ENCODE measurements at places on chromosomes 7 and 10.

GRCh38 chr7:17391366-17391765 is 92.9 kb downstream of the AHR start:
- no peak for DNase-seq

- DNase-seq, result no peak
These were observed 1.7 kb downstream of the SH2B2 start for GRCh38 chr7:102288285-102288930.

- DNase-seq, result no peak
These were observed 5.4 kb downstream of the COBL start for GRCh38 chr7:51311166-51311565.

GRCh38 chr7:106678795-106679152 is 17.8 kb upstream of the CCDC71L start:
- no peak for DNase-seq

DNA sequence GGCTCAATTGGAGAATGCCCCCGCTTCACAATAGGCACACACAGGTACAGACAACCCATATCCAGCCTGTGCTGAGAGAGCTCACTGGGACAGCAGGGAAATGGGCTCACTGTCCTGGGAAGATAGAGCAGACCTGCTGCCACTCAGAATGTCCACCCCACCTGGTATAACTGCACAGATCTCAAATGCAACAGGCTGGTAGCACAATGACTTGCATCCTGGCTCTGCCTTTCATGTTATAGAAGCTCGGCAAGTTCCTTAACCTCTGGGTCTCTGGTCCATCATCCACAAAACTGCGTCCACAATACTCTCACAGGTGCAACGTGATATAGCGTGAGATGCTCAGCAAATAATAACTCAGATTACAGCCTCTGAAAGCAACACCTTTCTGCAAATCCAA is 295.4 kb downstream of the GRID1 start:
- DNase-seq, result no peak

DNA sequence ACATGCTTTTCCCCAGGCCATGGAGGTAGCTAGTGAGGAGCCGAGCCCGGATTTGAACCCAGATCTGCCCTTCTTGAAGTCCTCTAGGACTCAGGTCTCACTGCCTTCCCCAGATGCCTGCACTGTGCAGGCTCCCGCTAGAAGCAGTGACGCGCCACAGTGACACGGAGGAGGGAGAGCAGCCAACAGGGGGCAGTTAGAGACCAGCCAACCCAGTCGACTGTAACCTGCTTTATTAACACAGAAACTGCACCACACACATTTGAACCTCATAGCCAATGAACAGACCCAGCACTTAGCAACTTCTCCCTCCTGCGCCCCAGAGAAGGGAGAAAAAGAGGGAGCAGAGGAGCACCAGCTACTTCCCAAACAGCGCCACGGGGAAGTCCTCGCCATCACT is 27.4 kb downstream of the PILRA start:
- no peak for DNase-seq

DNA sequence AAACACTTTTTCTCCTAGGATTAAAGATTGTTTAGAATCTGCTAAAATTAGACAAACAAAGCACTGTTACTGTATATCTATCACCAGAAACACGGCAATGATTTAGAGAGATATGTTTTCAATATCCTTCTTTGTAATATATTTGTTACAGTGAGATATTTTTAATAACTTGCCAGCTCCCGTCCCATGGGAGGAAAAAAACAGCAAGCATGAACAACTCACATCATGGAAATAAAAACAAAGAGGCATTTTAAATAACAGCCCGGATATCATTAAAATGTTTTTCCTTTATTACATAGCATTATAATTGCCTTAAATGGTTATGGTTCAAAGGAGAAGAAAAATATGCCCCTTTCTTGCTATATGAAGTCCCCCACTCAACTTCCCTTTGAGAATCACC is 272.1 kb downstream of the BMPER start:
- DNase-seq, result no peak

DNA sequence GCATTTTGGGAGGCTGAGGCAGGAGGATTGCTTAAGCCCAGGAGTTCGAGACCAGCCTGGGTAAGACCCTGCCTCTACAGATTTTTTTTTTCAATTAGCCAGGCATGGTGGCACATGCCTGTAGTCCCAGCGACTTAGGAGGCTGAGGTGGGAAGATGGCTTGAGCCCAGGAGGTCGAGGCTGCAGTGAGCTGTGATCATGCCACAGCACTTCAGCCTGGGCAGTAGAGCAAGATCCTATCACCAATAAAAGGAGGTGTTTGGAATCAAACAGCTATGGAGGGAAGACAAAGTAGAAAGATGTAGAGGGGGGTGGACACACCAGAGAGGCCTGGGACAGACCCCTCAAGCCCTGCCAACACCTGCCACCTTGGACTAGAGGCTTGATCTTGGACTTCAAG is 9.1 kb upstream of the TNRC18 start:
- DNase-seq, result no peak

DNA sequence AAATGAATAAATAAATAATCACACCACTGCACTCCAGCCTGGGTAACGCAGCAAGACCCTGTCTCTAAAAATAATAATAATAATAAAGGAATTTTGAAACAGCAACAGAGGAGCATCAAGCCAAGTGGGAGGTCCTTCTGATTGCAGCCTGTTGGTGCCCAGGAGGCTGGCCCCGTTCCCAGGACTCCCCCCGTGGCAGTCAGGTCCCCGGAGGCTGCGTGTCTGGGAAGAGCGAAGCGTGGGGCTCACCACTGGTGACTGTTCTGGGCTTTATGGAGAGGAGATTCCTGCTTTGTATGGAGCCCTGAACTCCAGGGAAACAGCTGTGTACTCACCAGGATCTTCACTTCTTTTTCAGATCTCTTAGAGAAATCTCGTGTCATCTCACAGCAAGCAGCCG is 19.3 kb upstream of the MYH16 start:
- DNase-seq, result no peak

DNA sequence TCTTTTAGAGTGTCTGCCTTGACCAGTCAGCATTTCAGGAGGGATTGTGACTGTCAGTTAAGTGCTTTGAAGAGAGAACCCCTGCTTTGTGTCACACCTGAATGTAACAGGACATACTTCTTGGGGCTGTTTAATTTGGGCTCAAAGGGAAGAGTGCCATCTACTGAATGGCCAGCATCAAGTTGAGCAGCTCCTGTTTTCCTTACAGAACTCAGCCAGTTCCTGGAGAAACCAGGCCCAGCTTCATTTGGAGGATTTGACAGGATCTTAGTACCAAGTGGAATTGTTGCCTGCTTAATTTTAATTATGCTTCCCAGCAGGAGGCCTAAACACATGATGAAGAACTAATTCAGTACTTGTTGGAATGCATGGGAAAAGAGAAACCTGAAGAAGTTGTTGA is 8.3 kb downstream of the ADD3 start:
- no peak for DNase-seq

DNA sequence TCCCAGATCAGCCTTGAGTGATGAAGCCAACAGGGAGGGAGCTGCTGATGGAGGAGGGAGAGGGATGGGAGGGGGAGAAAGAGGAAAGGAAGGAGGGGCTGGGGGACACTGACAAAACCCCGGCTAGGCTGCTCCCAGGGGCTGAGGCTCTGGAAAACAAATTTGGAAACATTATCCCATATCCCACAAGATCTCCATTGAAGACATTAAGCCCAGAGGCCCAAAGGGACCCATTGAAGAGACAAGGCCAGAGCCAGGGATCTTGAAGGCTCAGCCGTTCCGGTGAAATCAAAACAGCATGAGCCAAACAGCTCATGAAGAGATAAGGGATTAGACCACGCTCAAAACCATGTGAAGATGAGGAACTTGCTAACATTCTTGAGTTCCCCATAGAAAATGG is 184.3 kb upstream of the ITGB1 start:
- no peak for DNase-seq

- DNase-seq, result no peak
These were observed 9.8 kb upstream of the LAMB1 start for GRCh38 chr7:108012499-108013430.

DNA sequence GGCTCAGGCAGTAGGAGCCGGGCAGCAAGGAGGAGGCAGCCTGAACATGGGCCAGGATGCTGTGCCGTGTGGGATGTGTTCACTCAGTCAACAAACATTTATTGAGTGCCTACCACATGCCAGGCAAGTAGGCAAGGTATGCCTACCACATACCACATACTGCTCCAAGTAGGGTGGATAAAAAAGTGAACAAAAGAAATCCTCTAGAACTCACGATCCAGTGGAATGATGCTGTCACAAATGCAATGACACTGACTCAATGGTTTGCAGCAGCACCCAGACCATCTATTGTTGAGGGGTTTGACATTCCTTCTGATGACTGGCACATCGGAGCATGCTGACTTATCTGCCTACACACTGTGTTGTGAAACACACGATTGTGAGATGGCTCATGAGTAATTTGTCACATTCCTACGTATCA is 413.5 kb downstream of the NRG3 start:
- DNase-seq, result no peak

- DNase-seq, result no peak
These were observed 32.1 kb upstream of the GTF2I start for GRCh38 chr7:74625446-74625845.

DNA sequence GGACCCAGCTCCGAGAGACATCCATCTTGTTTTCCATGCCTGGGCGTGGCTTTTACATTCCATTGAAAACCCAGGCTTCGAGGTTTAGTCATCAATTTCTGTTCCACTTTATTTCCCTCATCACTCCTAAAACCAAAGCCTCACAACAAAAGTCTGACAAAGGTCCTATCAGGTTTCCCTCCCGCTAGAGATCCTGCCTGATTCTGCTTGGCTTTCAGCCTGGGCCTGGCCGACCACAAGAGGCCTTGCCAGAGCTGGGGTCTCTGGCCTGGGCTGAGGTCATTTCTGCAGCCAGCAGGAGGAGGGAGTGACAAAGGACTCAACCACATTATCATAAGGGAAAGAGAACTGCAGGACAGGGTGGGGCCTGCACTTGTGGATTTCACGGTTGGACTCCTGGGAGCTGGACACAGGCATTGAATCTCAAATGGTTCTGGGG is 167.0 kb downstream of the FANK1 start:
- no peak for DNase-seq

DNA sequence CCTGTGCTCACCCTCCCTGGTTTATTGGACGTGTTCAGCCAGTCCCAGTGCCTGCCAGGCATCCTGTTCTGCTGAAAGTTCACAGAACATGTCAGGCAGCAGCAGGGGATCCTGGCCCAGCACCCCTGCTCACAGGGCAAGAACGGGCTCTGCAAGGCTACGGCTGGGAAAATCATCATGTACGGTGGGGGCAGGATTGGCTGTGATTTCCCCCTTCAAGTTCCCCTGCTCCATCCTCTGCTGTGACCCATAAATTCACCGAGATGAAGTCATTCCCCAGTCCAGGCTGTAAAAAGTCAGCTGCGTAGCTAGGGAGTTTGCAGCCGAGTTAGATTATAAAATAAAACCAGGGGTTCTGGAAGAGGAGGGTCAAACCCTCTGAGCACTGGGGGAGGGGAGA is 484.1 kb upstream of the ZMIZ1 start:
- DNase-seq, result no peak

DNA sequence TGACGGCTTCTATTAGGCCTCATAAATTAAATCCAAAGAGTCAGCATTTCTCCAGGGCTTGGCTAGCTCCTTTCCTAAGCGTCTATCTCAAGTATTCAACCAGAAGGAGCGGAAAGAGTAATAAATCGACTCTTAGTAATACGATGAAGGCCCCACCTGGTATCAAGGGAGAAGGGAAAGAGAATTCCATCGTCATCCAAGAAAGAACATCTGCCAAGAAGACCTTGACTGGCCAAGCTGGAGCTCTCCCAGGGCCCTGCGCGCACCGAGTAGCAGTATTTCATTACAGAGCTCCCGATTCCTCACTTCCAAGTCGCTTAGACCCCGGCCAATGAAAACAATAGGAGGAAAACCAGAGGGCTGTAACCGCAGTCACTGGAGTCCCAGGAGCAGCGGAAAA is 178.0 kb upstream of the FRMD4A start:
- no peak for DNase-seq

DNA sequence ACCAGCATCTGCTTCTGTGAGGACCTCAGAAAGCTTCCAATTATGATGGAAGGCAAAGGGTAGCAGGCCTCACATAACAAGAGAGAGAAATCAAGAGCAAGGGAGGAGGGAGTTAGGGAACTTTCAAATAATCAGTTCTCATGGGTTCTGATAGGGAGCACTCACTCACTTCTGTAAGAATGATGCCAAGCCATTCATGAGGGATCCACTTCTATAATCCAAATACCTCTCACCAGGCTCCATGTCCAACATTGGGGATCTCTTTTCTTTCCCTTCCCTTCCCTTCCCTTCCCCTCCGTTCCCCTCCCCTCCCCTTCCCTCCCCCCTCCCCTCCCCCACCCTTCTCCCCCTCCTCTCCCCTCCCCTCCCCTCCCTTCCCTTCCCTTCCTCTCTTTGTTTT is 884.6 kb upstream of the GHITM start:
- no peak for DNase-seq

GRCh38 chr10:3148994-3149393 is 23.6 kb downstream of the PITRM1 start:
- no peak for DNase-seq

DNA sequence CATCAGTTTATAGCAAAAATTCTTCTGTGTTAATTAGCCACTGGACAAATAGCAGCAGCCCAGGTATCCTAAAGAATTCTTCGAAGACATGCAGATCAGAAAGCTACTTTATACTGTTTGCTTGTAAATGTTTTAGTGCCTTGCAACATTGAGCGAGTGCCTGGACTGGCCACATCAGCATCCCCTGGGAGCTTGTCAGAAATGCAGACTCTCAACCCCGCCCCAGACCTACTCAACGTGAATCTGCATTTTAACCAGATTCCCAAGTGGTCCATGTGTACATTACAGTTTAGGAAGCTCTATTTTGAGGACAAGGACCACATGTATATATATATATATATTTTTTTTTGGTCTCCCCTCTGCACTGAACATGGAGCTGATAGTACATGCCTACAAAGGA is 18.5 kb upstream of the PLEKHS1 start:
- no peak for DNase-seq

DNA sequence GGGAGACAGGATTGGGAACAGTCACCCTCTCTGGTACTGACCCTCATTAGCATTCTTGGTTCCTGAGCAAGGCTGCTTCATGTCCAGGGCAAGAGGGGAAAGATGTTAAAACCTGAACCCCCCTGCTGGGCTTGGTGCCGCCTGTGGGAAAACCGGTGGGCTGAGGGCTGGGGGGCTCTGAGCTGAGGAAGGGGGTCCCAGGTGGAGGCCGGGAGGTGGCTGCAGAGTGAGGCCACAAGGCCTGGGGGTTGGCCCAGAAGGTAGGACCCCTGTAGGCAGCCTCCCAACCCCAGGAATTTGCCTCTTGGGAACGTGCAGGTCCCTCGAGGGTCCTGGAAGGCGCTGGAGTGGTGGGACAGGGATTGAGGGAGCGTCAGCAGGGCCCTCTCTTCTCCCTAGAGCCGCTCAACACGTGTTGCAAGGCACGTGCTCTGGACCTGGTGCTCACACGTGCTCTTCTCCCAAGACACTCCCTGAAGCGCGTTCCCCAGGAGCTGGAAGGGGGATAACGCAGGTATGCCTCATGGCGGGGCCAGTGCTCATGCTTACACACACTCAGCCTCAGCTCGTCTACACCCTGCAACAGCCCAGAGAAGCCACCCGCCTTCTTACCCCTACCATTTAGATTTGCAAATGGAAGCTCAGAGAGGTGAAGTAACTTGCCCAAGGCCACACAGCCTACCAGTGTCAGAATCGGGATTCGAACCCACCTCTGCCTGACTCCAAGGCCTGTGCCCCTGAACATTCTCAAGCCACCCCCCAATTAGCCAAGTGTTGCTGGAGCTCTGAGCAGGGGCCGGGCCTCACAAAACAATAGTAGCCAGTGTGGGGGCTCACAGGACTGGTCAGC is 64.4 kb downstream of the LHPP start:
- DNase-seq, result no peak

- no peak for DNase-seq
These were observed 149.0 kb upstream of the STEAP4 start for GRCh38 chr7:88455696-88456095.

GRCh38 chr10:33477291-33478088 is 143.0 kb upstream of the NRP1 start:
- DNase-seq, result no peak

Data from activated gamma-delta T cell treated with Interleukin-2 at 50 U/mL for 16 hours (primary cell).